ENCODE measurements at places on chromosomes 5 and 9. TPM values are rescaled to one million over a fixed set of nuclear protein-coding genes. Genes with fewer than 3 reads are reported as not detected.
A peak's percentile ranks its signal among the peaks of the same experiment; 100 is the strongest.

DNA sequence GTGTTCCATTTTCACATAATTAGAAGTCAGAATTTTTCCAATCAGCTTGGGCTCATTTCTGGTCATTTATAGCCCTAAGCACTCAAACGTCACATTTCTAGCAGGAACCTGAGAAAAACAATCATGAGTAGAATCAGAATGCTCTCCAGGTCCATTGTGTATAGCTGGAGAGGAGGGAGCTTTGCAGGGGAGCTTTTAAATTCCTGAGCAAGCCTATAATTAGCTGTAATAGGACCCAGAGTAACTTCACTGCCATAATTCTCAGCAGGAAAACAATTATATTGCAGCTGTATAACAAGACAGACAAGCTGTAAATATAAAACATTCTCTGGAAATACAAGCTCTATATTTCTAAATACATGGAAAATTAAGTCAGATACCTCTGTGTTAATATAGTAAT, 637.6 kb upstream of the SGCD start:
- no peak for DNase-seq

- DNase-seq = no peak
These were observed 355.1 kb upstream of the GRIA1 start for GRCh38 chr5:153135411-153135810.

- DNase-seq = no peak
These were observed 3.6 kb upstream of the TMEM38B start for GRCh38 chr9:105690742-105691141.

The EIF4E1B gene
- not detected for total RNA-seq

GRCh38 chr5:55853818-55854217, 2.7 kb downstream of the IL31RA start:
- DNase-seq = no peak

- DNase-seq = no peak
These were observed 79.3 kb upstream of the ATP10B start for GRCh38 chr5:160931283-160931682.

GRCh38 chr9:126151031-126151685, 175.5 kb upstream of the MVB12B start:
- no peak for DNase-seq

- DNase-seq = no peak
These were observed 9.4 kb downstream of the SURF4 start for GRCh38 chr9:133366435-133366834.

The HSDL2 gene
- 69.0 TPM for total RNA-seq

DNA sequence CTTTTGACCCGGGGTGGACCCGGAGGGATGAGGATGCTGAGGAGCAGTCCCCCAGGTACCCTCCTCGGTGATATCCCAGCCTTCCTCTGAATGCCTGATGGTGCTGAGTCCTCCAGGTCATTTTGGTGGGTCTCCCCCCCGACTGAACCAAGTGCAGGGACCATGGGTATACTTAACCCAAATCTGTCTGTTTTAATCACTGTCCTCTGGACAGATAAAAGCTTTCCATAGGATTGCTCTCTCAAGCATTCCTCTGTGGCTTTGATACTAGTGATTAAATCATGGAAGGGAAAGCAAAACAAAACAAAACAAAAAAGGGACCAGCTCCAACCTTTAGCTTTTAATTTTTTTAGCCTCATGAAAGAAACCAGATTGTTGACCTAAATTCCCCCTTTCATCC, 26.0 kb downstream of the PAPPA start:
- no peak for DNase-seq

DNA sequence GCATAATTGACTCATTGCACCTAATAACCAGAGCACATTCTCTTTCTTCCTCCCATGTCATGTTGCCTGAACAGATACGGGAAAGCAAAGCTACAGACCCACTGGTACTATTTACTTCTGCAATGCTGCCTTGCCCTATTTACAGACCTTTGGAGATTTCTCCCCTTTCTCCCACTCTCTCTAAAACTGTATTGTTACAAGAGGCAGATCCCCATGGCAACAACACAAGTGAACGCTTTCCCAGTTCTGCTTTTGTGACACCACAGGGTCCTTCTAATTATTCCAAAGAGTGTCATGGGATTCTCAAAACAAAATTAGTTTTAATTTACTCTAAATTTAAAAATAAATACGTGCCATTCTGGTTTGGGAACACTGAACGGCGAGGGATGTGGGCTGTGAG, 104.7 kb downstream of the KCTD16 start:
- DNase-seq = no peak

DNA sequence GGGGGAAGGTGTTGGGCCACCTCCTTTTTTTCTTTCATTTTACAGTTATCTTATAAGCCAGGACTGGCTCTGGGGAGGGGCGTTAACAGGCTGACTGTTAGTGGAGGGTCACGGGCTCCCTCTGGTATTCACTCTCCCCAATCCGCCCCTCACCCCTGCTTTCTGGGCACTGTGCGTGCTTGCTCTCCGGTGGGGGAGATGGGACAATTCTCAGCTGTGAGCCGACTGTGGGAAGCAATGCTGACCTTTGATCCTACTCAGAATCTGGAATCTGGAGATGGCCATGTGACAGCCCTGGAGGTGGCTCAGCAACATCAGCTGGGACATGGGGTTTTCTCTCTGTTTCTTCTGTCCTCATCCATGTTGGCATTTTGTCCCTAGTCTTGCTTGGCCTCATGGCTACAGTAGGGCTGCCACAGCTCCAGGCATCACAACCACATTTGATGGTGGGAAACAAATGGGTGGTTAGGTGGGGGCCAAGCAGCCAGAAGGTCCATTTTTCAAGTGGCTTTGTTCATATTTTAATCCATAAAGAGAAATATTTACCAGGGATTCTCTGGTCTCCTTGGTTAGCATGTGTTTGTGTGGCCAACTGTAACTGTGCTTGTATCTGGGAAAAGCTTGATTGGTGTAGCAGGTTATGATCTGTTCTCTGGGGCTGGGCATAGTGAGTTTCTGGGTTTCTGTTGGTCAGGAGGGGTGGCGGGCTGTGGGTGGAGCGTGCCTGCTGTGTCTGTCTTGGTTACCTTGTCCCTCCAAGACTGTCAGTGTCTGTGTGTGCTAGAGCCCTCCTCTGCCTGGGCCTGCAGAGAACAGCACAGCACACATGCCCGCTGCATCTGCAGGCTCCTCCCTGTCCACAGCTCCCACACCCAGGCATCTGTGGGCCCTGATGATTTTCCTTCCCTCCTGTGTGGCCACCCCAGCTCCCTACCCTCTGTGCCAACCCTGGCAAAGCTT, 12.4 kb downstream of the WNK2 start:
- DNase-seq = no peak

GRCh38 chr5:94841598-94842322, 223.3 kb downstream of the SLF1 start:
- no peak for DNase-seq

DNA sequence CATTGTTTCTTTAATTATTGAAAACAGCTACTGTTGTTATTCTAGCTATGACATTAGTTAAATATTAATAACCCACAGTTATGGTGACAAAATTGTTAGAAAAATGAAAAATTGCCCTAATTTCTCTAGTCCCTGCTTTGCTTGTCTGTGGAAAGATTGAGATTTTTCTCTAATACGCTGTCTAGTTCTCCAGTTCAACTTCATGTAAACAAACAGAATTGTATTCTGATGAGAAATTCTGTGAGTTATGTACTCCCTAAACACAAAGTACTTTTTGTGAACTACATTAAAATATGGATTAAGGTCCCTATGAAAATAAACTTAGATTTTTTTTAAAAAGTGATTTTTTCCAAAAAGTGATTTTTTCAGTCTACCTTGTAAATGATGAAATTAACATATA, 8.7 kb downstream of the SLF1 start:
- no peak for DNase-seq

- no peak for DNase-seq
These were observed 30.0 kb downstream of the PLPP7 start for GRCh38 chr9:131319486-131319885.

The SPATA31E1 gene
- not detected for total RNA-seq

DNA sequence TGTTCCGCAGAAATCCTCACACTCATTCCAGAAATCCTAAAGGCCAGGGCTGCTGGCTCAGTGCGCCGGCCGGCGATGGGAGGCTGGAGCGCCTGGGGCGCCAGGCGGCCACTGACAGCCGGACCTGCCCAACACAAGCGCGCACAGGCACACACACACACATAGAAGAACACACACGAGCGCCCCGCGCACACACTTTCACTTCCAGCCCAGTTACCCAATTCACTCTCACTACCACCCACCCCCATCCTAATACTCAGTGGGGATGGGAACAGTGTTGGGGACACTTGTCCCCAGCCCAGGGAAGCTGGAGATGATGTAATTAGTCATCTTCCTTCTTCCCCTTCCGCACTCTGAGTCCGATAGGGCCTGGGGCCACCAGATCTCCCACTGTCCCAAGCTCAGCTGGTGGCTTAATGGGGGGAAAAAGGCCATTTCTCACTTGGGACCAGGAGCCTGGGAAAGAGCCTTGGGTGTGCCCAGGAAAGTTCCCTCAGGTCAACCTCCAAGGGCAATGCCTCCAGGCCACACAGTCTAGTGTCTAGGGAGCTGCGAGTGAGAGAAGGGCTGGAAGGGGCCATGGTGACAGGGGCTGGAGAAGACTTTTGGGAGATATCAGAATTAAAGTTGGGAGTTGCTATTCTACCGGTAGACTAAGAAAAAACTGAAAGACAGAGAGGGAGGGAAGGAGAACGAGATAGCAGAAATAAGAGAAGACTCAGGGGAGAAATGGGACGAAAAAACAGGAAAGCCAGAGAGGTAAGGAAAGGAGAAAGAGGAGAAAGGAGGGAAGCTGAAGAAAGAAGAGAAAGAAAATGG, 1.7 kb downstream of the EBF1 start:
- peak; percentile 50 for DNase-seq

- DNase-seq = no peak
These were observed 27.6 kb downstream of the ZDHHC11B start for GRCh38 chr5:756865-757345.

GRCh38 chr5:179438461-179438860, 93.2 kb upstream of the ADAMTS2 start:
- DNase-seq = peak; percentile 29

The WWC1 gene
- 6.0 TPM for total RNA-seq

DNA sequence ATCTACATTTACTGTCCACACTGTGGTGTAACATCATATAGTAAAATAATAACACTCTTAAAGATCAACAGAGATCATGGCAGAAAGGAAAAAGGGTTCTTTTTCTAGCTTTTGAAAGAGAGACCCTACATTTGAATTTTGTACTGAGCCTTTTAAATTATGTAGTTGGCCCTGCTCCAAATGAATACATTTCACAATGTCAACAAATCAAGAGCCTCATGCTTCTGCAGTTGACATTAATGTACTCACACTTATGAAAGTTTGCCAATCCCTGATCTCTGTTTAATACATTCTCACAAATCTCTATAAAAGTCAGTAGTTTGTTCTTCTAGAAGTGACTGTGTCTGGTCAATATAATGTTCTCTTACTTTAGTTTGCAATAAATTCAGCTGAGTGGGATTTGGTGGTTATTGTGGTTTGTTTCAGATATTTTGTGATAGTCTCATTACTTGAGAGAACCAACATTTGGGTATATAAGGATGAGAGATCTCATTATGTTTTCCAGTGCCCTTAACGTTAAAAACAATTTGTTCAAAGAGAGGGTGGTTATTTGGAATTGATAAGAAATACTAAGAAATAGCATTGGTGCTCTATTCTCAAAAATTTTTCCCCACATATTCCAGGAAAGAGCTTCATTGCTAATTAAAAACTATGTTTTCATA, 277.8 kb upstream of the FTMT start:
- no peak for DNase-seq

GRCh38 chr9:8304720-8305119, 505.1 kb upstream of the DMAC1 start:
- DNase-seq = no peak

- DNase-seq = no peak
These were observed 55.2 kb upstream of the ADRA1B start for GRCh38 chr5:159861086-159861485.

GRCh38 chr9:120741701-120742100, 27.4 kb upstream of the MEGF9 start:
- DNase-seq = no peak

The ST8SIA4 gene
- 1.7 TPM for total RNA-seq

GRCh38 chr9:75715360-75715759, 175.1 kb upstream of the PCSK5 start:
- DNase-seq = no peak

GRCh38 chr9:89408628-89409101, 89.2 kb downstream of the SEMA4D start:
- no peak for DNase-seq

The SEC61B gene
- 130 TPM for total RNA-seq

DNA sequence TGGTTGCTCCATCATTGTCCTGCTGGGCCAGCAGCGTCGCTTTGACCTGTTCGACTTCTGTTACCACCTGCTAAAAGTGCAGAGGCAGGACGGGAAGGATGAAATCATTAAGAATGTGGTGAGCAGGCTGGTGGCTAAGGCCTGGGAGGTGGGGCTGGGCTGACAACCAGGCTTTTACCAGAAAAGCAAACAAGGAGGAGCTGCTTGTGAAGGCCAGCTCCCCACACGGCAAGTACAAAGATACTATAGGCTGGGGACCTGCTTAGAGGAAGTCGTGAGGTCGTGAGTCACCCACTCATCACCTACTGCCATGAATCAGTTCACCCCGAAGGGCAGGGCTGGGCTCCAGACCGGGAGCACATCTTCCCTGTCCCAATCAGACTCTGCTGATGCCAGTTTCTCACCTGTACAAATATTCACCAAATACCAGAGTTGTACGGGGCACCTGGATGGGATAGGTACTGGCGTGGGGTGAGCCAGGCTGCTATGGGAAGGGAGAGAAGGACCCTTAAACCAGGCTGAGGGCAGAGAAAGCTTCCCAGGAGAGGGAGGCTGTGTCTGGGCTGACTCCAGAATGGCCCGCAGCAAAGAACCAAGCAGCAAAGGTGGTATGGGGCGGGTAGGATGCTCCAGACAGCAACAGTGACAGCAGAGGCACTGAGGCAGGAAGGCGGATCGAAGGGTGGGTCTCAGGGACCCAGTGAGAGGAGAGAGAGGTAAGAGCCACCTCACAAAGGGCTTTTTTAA, 69.3 kb upstream of the NIPAL4 start:
- no peak for DNase-seq

DNA sequence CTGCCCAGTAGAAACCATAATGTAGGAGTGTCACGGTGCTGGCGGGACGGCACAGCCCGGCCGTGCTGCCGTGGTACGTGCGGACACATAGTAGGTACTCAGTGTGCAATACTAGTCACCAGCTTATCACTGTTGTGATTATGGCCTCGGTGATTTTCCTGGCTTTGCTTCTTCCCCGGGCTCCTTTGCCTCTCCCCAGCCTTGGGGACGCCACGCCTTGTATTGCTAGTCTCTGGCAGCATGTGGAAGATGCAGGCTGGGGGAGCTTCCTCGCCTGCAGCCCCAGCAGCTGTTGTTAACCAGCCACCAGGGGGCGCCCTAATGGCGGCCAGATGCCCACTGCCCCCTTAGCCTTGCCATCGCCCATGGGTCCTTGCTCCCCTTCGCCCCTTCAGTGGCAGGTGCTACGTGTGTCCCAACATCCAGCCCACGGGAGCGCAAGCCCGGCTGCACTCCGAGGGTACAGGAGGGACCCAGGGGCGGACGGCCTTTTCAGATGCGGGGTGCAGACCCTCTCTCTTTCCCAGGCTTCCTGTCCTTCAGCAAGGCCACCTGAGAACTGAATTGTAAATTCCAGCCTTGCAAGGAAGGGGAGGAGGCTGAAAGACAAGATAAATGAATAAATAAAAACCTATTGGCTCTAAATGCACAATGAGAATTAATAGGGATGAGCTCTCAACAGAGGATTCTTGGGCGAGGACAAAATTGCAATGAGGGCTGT, 8.0 kb downstream of the NTNG2 start:
- no peak for DNase-seq

Data from ovary (tissue), 10 donors.